ENCODE measurements at places on chromosomes 2 and 18. TPM values are rescaled to one million over a fixed set of nuclear protein-coding genes. Genes with fewer than 3 reads are reported as not detected.
A peak's percentile ranks its signal among the peaks of the same experiment; 100 is the strongest.

DNA sequence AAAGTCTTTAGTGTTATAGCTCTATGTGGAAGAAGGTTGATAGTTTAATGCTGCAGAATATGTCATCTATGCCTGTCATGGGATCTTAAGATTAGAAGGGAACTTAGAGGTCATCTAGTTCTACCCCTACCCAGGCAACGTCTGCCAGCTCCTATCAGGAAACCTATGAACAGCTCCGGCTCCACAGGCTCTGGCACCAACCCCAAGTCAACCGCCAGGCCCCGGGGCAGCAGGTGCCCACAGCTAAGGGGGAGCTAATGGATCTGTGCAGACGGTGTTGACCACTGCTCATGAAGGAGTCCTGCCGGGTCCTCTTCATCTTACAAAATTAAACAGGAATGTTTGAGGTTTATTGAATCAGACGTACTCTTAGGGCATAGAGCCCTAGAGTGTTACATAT is 440.8 kb upstream of the KLHL29 start:
- no peaks in the 10 kb centered on the region for H3K27me3 ChIP-seq
- no peaks in the 10 kb centered on the region for H3K4me1 ChIP-seq
- H3K27ac ChIP-seq: no peak overlapping the region
- no peaks in the 10 kb centered on the region for H3K36me3 ChIP-seq
- DNase-seq: no peak

MC2R gene
- not detected for total RNA-seq

GRCh38 chr2:46388881-46389280 is 90.5 kb upstream of the TMEM247 start:
- H3K27ac ChIP-seq: no peak overlapping the region
- H3K27me3 ChIP-seq: no peaks in the 10 kb centered on the region
- DNase-seq: no peak

- no peak overlapping the region for H3K4me3 ChIP-seq
- H3K27ac ChIP-seq: no peak overlapping the region
- no peaks in the 10 kb centered on the region for H3K4me1 ChIP-seq
- DNase-seq: no peak
- H3K36me3 ChIP-seq: no peaks in the 10 kb centered on the region
These were observed 145.0 kb downstream of the CLIP4 start for GRCh38 chr2:29260142-29260772.

GRCh38 chr2:8666581-8666980 is 15.3 kb upstream of the ID2 start:
- H3K27me3 ChIP-seq: peaks cover 5% of the 10 kb centered on the region
- no peaks in the 10 kb centered on the region for H3K36me3 ChIP-seq
- no peak for DNase-seq
- H3K4me3 ChIP-seq: no peak overlapping the region
- peaks cover 22% of the 10 kb centered on the region for H3K4me1 ChIP-seq
- H3K27ac ChIP-seq: no peak overlapping the region

PRSS56 gene
- total RNA-seq: not detected

- H3K4me3 ChIP-seq: no peak overlapping the region
- DNase-seq: no peak
- H3K4me1 ChIP-seq: no peaks in the 10 kb centered on the region
- H3K36me3 ChIP-seq: no peaks in the 10 kb centered on the region
These were observed 237.8 kb downstream of the LRRTM4 start for GRCh38 chr2:77284353-77284752.

- no peaks in the 10 kb centered on the region for H3K4me1 ChIP-seq
- H3K36me3 ChIP-seq: no peaks in the 10 kb centered on the region
- peaks cover 10% of the 10 kb centered on the region for H3K27me3 ChIP-seq
- no peak overlapping the region for H3K27ac ChIP-seq
These were observed 2.3 kb downstream of the ATP6V1B1 start for GRCh38 chr2:70937866-70938585.

IL37 gene
- total RNA-seq: not detected

GRCh38 chr2:129191530-129191929 is 787.9 kb upstream of the RAB6C start:
- DNase-seq: no peak
- no peaks in the 10 kb centered on the region for H3K4me1 ChIP-seq
- peaks cover 4% of the 10 kb centered on the region for H3K27me3 ChIP-seq
- H3K27ac ChIP-seq: no peak overlapping the region

DNA sequence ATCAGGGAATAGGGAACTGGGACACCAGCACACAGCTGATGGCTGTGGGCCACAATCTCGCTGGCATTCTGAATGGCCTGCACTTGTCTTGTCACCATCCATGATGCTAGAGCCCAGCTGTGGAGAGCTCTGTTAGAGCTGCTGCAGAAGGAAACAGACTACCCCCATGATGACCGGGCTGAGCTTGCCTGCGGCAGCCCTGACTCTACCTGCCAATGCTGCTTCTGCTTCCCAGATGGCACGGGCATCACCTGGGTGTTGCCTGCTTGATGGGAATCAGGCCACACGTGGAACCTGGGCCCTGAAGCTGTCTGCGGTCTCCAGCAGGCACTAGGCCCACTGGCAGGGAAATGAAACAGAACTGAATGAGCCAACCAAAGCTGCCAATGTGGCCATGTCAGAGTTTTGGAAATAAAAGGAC is 11.2 kb upstream of the DAW1 start:
- no peak overlapping the region for H3K4me3 ChIP-seq
- no peak overlapping the region for H3K27ac ChIP-seq
- no peaks in the 10 kb centered on the region for H3K4me1 ChIP-seq
- no peak for DNase-seq

- peaks cover 72% of the 10 kb centered on the region for H3K36me3 ChIP-seq
- H3K27me3 ChIP-seq: no peaks in the 10 kb centered on the region
- peak; percentile 70 for DNase-seq
- peaks cover 84% of the 10 kb centered on the region for H3K4me1 ChIP-seq
- no peak overlapping the region for H3K4me3 ChIP-seq
- peak overlapping the region; percentile 71 for H3K27ac ChIP-seq
These were observed 18.0 kb downstream of the MBP start for GRCh38 chr18:77114415-77115191.

Measured in activated CD8-positive, alpha-beta T cell treated with anti-CD3 and anti-CD28 coated beads for 36 hours (primary cell).